Activated T-helper 1 cell treated with anti-CD3 and anti-CD28 coated beads, Interleukin-12 subunit alpha, Interleukin-12 subunit beta, Interleukin-2, Interleukin-4 antibody, amounts not matched to agents 30 ng/mL and 10 ng/mL and 1 ng/mL, durations not matched to agents 14 hours and 24 hours and 36 hours (primary cell): ENCODE measurements at places on chromosomes 5 and 9. TPM values are rescaled to one million over a fixed set of nuclear protein-coding genes. Genes with fewer than 3 reads are reported as not detected.

DNA sequence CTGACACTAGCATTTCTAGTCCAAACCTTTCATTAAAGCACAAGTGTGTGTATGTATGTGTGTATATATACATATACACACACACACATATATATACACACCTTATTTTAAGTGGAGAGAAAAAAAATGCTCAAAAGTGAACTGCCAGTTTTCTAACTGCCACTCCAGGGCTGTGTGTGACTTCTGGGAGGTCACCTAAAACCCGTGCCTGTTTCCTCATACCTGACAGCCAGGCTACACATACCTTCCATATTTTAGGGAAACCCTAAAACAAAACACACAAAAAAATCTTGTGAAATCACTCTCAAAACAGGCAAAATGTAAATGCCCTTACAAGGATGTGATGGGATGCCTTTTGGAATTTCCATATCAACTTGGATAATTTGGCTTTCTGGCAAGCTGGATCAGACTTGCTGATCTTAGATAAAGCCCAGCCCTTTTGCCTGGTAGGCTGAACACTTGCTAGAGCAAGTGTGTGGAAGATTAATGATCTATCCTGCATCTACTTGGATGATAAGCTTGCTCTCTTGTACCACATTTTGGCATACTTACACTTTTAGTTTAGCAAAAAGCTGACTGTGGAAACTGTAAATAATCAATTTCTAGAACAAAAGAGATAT is 127.8 kb downstream of the GNAQ start:
- no peak overlapping the region for H3K27ac ChIP-seq
- peaks cover 46% of the 10 kb centered on the region for H3K4me1 ChIP-seq
- H3K27me3 ChIP-seq = no peaks in the 10 kb centered on the region
- H3K4me3 ChIP-seq = no peak overlapping the region
- peaks cover 25% of the 10 kb centered on the region for H3K36me3 ChIP-seq

GRCh38 chr9:134389642-134390041 is 63.4 kb downstream of the RXRA start:
- no peak overlapping the region for H3K27ac ChIP-seq
- peaks cover 30% of the 10 kb centered on the region for H3K27me3 ChIP-seq
- no peak for DNase-seq
- no peaks in the 10 kb centered on the region for H3K36me3 ChIP-seq
- peaks cover 23% of the 10 kb centered on the region for H3K4me1 ChIP-seq

Gene TRPM3
- not detected in 2 replicates for total RNA-seq

DNA sequence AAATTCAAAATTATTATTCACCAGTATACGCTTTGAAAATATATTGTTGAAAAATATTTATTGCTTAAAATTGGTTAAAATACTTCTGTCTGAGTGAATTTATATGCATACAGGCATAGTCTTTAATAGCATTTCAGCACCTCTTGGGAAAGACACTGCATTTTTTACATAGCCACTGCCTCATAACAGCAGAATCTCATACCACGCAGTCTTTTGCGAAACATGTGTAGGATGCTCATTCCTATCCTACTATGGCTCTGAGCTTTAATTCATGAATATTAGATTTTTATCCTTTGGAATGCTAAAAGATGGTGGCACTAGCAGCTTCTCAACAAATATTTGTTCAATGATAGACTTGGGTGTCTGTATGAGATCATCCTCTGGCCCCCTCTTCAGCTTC is 94.0 kb upstream of the SH3GL2 start:
- H3K36me3 ChIP-seq = no peaks in the 10 kb centered on the region
- DNase-seq = no peak
- no peaks in the 10 kb centered on the region for H3K27me3 ChIP-seq
- H3K4me3 ChIP-seq = no peak overlapping the region

Gene FGFR4
- total RNA-seq = 1.2 and 1.4 TPM in 2 replicates

Gene WDR38
- total RNA-seq = not detected in 2 replicates

DNA sequence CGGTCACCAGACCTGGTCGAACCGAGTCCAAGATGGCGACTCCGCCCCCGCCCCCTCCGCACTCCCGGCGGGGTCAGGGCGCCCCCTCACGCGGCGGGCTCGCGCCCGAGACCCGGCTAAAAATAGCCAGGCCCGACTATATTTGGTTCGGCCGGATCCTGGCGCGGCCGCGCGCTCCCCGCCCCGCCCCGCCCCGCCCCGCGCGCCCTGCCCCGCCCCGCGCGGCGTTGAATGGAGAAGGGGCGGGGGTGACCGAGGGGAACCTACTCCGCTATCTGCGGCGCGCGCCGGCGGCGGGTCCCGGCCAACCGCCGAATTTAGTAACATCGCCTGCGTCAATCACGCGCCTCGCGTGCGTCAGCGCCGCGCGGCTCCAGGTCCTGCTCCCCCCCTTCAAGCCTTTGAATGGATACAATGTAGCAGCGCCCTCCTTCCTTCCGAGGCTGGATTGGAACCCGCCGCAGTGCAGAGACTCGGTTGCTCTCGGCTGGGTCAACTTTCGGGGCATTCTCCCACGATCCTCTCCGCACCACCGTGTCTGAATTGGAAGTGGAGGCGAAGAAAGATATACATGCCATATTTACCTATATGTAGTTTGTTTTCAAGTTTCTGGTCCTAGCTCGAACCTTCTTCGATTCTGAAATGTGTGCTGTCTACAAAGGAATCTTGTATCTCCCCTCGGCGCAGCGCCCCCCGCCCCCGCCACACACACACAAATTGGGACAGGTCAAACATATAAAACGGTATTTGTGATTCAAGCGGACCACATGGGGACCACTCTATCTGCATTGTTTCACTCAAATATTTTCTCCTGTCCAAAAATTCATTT is 1.6 kb upstream of the NR4A3 start:
- H3K27ac ChIP-seq = peak overlapping the region; percentile 95
- peaks cover 10% of the 10 kb centered on the region for H3K36me3 ChIP-seq
- H3K4me3 ChIP-seq = peak overlapping the region; percentile 97
- peaks cover 63% of the 10 kb centered on the region for H3K4me1 ChIP-seq

- H3K4me1 ChIP-seq = no peaks in the 10 kb centered on the region
- no peak for DNase-seq
- H3K27me3 ChIP-seq = no peaks in the 10 kb centered on the region
- no peak overlapping the region for H3K4me3 ChIP-seq
Measured at GRCh38 chr9:123527981-123528380, 172.0 kb downstream of the CRB2 start.

GRCh38 chr9:116942593-116943061 is 255.5 kb downstream of the TRIM32 start:
- DNase-seq = no peak
- H3K4me1 ChIP-seq = no peaks in the 10 kb centered on the region
- no peaks in the 10 kb centered on the region for H3K27me3 ChIP-seq
- H3K4me3 ChIP-seq = no peak overlapping the region

GRCh38 chr5:153504726-153505125 is 14.3 kb downstream of the GRIA1 start:
- no peaks in the 10 kb centered on the region for H3K4me1 ChIP-seq
- H3K27me3 ChIP-seq = no peaks in the 10 kb centered on the region
- no peaks in the 10 kb centered on the region for H3K36me3 ChIP-seq
- no peak for DNase-seq
- no peak overlapping the region for H3K4me3 ChIP-seq

Gene FSTL4
- 0.49 TPM in 1 of 2 replicates, not detected in the other for total RNA-seq

DNA sequence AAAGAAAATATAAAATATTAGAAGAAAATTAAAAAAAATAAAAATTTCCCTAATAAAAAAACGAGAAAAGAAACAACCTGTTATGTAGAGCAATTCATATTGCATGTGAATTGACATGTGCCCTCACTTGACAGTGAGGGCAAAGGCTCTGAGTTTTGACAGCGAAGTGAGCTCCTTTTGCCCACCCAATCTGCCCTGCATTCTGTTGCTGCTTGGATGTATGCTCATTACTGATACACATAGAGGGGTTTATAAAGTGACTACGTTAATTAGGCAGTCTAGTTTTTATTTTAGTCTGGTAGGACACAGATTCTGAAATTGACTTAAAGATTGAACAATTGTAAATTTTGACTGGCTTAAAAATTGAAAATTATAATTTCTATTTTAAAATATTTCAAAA is 949.4 kb downstream of the TLE4 start:
- no peaks in the 10 kb centered on the region for H3K27me3 ChIP-seq
- H3K4me3 ChIP-seq = no peak overlapping the region
- no peaks in the 10 kb centered on the region for H3K4me1 ChIP-seq
- H3K27ac ChIP-seq = no peak overlapping the region

DNA sequence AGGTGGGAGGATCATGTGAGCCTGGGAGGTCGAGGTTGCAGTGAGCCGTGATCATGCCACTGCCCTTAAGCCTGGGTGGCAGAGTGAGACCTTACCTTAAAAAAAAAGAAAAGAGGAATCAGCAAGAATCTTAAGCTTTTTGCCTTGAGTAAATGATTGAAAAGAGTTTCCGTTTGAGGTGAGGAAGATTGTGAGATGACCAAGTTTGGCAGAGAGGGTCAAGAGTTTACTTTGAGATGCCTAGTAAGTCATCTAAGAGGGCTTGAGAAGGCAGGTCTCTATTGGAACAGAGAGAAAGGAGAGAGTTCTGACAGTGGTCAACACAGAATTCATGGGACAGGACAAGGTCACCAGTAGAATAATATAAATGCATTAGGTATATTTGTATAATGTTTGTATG is 572.1 kb downstream of the TLE4 start:
- no peak overlapping the region for H3K4me3 ChIP-seq
- no peak overlapping the region for H3K27ac ChIP-seq
- H3K4me1 ChIP-seq = no peaks in the 10 kb centered on the region
- no peak for DNase-seq
- peaks cover 2% of the 10 kb centered on the region for H3K27me3 ChIP-seq

DNA sequence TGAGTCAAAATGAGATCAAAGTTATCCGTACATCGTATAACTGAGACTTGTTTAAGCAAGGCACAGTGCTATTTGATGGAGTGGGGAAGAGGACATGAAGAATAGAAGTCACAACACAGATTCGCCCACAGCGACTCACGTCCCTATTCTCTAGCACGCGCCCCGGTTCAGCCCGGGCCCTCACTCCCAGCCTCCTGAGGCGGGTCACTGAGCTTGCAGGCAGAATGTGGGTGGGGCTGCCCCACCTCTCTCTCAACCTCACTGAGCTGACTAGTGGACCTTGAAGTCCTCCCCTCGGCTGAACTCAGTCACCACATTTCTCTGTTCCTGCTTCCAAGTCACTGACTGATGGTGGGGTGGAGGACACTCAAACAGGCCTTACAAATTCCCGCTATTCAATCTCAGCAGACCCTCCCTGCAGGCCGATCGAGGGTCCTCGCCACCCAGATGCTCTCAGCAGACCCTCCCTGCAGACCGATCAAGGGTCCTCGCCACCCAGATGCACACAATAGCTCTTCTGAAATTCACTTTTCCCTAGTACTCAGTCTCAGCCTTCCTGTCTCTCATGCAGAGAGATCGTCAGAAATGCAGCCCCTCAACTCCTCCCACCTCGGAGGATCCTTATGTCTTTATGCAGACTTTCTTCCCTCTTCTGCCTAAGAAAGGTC is 12.9 kb downstream of the GLDC start:
- DNase-seq = no peak
- H3K4me1 ChIP-seq = no peaks in the 10 kb centered on the region
- H3K4me3 ChIP-seq = no peak overlapping the region
- no peaks in the 10 kb centered on the region for H3K36me3 ChIP-seq
- no peak overlapping the region for H3K27ac ChIP-seq

GRCh38 chr9:82799286-82799685 is 263.7 kb downstream of the RASEF start:
- no peaks in the 10 kb centered on the region for H3K4me1 ChIP-seq
- H3K36me3 ChIP-seq = no peaks in the 10 kb centered on the region
- no peak overlapping the region for H3K27ac ChIP-seq
- DNase-seq = no peak

DNA sequence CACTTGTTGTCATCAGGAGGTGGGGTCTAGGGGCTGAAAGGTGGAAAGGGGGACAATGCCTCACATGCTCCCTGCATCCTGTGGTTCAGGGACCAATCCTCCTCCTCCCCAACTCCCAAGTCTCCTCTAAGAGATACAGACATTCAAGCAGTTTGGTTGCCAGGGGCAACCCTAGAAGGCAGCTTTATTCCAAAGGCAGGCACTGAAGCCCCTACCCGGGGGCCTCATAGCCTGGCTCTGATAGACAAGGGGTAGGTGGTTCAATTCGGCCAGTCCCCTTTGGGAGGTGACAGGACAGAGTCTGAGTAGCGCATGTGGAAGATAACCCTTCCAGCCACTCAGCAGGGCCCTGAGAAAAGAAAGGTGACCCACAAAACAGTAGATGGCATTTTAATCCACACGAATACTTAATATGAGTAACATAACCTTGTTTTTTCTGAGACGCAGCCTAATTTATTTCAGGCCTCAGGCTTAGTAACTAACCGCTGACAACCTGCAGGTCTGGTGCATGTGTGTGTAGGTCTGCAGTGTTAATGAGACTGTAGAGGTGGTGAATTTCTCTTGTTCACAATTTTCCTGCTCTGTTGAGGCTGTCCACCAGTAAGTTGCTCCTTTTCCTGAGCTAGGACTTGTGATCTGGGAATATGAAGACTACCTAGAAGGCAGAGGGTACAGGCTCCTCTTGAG is 31.3 kb upstream of the HSPA9 start:
- no peak overlapping the region for H3K27ac ChIP-seq
- H3K4me3 ChIP-seq = no peak overlapping the region
- no peaks in the 10 kb centered on the region for H3K36me3 ChIP-seq
- H3K27me3 ChIP-seq = peaks cover 64% of the 10 kb centered on the region

Gene ACER2
- 1.3 and 1.4 TPM in 2 replicates for total RNA-seq

- no peaks in the 10 kb centered on the region for H3K36me3 ChIP-seq
- H3K27me3 ChIP-seq = no peaks in the 10 kb centered on the region
- no peak overlapping the region for H3K27ac ChIP-seq
- no peaks in the 10 kb centered on the region for H3K4me1 ChIP-seq
Measured at GRCh38 chr9:17742067-17742466, 163.2 kb downstream of the SH3GL2 start.

DNA sequence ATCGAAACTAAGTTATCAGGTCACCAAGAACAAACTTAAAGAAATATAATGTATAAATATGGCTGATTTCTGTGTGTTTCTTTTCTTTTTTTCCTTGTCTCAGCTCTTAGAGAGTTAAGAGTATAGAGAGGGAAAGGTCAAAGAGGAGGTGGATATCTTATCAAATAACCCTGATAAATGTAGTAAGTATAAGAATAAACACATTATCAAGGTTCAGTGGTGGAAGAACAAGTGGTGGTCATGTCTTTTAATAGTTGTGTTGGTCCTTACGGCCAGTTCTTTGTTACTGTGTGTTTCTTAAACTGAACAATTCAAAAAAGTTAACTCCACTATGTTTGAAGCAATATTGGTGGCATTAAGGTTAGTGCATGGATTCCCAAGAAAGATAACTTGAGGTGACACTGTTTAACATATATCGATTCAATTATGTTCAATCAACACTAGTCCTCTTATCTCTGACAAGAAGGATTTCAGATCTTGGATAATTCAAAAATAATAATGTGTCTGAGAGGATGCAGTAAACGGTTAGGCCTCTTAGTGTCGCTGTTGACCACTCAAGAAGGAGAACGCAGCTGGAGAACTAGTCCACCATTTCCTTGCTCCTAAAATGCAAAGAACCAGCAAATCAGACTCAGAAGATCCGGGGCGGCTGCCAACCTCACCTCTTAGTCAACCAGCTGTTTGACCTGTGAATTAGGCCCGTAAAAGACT is at the start of gene PCDHGA3:
Gene PCDHGA3, plus strand, starts transcription at position 588 of the 711 bp plus-strand sequence. CDS start 205 bp downstream, outside the sequence.
- H3K27me3 ChIP-seq = peaks cover 15% of the 10 kb centered on the region
- H3K4me3 ChIP-seq = peak within 1 kb of the TSS; percentile 75
- no peak within 1 kb of the TSS for H3K27ac ChIP-seq
- H3K4me1 ChIP-seq = no peaks in the 10 kb centered on the region
- no peak for DNase-seq
- peaks cover 2% of the 10 kb centered on the region for H3K36me3 ChIP-seq

- H3K27ac ChIP-seq = no peak overlapping the region
- no peaks in the 10 kb centered on the region for H3K36me3 ChIP-seq
- no peaks in the 10 kb centered on the region for H3K4me1 ChIP-seq
- H3K4me3 ChIP-seq = no peak overlapping the region
- DNase-seq = no peak
- peaks cover 10% of the 10 kb centered on the region for H3K27me3 ChIP-seq
Measured at GRCh38 chr5:158807-159447, 32.4 kb upstream of the LRRC14B start.

Gene PRDM9
- not detected in 2 replicates for total RNA-seq

Gene FOXI1
- not detected in 2 replicates for total RNA-seq
